NCI-H1436 treated with DMSO at 0.1 percent for 48 hours (cell line): ENCODE measurements at places on chromosomes 16 and 17.
A peak's percentile ranks its signal among the peaks of the same experiment; 100 is the strongest.

- DNase-seq, result no peak
Observed at GRCh38 chr17:64491034-64491860, 5.6 kb downstream of the POLG2 start.

- peak; percentile 96 for DNase-seq
Observed at GRCh38 chr17:17783825-17784656, 52.7 kb downstream of the SREBF1 start.

GRCh38 chr17:59845595-59846393 is 46.9 kb downstream of the TUBD1 start:
- DNase-seq, result peak; percentile 100

- DNase-seq, result no peak
Observed at GRCh38 chr17:75433218-75433783, 23.1 kb upstream of the TMEM94 start.

DNA sequence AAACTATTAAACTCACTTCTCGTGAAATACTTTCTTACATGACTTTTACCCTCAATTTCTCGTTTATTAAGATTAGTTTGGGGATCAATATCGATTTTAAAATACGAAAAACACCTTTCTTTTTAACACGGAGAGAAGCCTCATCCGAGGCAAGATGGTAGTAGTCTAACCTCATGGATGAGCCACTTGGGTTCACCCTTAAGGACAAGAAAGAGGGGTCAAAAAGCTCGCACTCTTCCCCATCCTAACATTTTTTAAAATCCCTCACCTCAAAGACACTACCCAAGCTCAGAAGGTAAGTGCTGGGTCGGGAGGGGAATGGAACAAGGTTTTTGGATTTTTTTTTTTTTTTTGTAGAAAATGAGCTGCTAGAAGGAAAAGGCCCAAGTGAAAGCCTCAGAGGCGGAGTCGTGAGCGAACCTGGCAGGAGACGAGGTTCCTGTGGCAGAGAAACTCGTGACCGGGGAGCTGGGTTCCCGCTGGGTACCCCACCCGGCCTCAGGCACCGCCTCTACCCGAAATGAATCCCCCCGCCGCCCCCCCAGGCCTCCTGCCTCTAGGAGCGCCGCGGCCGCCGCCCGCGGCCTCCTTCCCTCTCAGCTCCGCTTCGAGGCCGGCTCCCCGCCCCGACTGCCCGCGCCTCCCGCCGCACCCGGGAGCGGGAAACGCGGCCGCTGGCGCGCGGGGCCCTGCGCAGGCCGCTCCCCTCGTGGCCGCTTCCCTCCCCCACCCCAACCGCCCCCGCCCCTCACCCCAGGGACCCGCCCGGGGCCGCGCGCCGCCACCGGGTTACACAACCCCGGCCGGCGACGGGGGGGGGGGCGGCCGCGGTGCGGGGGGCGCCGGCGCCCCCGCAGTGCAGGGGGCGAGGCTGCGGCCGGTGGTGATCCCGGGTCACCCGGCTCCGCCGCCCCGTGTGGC is 1.6 kb downstream of the NUFIP2 start:
- DNase-seq, result no peak

DNA sequence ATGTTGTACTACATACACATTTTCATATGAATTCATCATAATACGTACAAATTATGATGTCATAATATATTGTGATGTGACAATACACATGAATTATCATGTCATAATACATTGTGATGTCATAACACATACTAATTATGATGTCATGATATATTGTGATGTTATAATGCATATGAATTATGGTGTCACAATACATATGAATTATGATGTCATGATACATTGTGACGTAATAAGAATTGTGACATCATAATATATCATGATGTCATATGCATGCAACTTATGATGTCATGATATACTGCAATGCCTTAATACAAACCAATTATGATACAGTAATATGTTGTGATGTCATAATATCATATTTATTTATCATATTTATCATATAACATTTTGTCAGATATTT is 2074.3 kb downstream of the TP53TG3F start:
- no peak for DNase-seq

GRCh38 chr17:63190821-63191370 is 224.9 kb downstream of the TANC2 start:
- DNase-seq, result no peak

GRCh38 chr16:10876799-10877341 is at the start of gene CIITA:
CIITA (plus strand) TSS chr16:10877202; CDS start chr16:10877331, 129 bp downstream.
- DNase-seq, result no peak

GRCh38 chr16:88759245-88759975 is 25.6 kb downstream of the PIEZO1 start:
- DNase-seq, result no peak

DNA sequence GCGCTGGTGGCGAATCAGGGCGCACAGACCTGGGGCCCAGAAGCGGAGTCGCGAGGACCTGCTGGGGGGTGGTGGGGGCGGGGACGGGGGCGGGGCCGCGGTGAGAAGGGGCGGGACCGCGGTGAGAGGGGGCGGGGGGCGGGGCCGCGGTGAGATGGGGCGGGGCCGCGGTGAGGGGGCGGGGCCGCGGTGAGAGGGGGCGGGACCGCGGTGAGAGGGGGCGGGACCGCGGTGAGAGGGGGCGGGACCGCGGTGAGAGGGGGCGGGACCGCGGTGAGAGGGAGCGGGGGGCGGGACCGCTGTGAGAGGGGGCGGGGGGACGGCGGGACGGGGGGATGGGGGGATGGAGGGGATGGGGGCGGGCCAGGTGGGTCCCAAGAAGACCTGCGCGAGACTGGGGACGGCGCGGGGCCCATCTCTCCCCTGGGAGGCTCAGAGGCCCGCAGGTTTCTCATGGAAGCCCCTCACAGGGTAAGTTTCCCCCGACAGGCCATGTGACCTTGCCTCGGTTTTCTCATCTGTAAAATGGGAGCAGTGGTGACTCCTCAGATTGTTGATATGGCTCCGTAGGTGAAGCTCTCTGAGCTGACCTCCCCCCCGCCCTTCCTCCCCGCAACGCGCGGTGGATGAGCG is 28.6 kb upstream of the DBNDD1 start:
- DNase-seq, result no peak

DNA sequence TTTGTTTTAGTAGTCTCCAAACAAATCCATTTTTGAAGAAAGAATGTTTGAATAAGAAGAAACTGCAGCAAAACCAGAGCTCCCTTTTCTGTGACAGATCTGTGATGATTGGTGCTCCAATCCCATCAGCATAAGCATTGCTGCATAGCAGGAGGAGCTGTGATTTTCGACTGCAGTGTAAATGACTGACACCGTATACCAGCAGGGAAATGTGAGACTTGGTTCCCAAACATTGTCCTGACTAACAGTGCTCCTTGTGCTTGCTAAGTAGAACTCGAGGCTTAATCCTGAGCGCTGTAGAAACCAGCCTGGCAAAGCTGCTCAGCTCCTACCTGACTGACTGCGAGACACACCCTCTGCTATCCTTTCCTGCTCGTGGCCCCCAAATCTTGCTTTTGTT is 57.2 kb downstream of the NUP93 start:
- DNase-seq, result no peak

GRCh38 chr17:17080181-17080631 is 37.9 kb downstream of the MPRIP start:
- DNase-seq, result no peak

- DNase-seq, result no peak
Observed at GRCh38 chr17:81528651-81529436, 667 bp downstream of the FSCN2 start.

GRCh38 chr16:4303973-4304372 is 11.9 kb upstream of the GLIS2 start:
- DNase-seq, result no peak

- no peak for DNase-seq
Observed at GRCh38 chr17:52751051-52751450, 592.5 kb upstream of the CA10 start.

GRCh38 chr16:88736496-88736895 is 30.2 kb downstream of the CTU2 start:
- DNase-seq, result no peak

DNA sequence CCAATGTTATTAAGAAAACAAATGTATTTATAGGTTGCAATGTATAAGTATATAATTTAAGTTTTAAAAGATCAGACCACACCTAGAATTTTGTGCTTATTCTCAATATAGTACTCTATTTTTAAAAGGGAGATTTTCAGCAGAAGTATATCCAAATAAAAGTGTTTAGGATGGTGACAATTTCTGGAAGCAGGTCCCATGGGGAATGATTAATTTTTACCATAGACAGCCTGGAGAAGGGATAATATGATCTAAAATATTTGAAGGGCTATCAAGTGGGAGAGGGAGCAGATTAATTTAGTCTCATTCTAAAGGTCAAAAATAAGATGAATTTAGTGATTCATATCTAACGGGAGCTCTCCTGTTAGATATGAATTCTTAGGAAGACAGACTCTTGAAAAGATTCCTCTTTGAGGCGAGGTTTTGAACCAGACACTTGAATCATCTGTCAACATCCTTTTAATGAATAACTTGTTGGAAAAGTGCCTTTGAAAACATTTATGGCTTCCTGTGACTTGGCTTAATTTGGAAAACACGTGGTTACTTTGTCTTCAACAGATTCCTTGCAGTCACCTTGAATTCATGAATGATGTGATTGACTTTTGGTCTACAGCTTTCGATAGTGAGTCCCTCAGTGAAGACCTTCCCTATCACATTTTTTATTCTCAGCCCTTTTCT is 29.3 kb upstream of the SMIM36 start:
- no peak for DNase-seq

DNA sequence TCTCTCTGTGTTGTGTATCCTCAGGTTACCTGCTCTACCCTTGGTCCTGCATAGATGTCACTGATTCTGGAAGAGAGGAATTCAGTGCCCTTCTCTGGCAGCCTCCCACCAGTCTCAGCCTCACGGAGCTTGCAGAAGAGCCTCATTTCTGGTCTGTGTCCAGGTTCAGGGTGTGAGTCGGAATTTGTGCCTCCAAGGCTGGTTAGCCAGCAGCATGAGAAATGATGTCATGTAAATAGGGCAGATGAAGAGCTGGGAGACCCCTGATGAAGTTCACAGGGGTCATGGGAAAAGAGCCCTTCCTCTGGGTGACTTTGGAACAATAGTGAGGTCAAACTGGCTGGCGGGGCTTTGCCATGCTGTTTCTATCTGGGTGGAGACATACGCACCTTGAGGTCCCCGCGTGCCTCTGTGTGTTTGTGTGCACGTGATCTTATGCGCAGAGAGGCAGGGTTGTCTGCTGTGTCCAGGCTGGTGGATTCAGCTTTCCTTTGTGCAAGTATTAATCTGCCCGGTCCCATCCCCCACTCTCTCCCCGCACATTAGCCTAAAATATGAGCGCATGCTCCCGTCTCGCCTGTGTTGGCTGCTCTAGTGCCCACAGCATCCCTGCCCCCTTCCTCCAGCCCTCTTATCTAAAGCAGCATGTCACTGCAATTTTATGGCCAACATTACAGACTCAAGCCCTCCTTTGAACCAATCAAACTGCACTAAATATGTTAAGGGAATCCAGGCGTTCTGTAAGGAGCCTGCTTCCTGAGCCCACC is 256.3 kb upstream of the ZFHX3 start:
- DNase-seq, result no peak

DNA sequence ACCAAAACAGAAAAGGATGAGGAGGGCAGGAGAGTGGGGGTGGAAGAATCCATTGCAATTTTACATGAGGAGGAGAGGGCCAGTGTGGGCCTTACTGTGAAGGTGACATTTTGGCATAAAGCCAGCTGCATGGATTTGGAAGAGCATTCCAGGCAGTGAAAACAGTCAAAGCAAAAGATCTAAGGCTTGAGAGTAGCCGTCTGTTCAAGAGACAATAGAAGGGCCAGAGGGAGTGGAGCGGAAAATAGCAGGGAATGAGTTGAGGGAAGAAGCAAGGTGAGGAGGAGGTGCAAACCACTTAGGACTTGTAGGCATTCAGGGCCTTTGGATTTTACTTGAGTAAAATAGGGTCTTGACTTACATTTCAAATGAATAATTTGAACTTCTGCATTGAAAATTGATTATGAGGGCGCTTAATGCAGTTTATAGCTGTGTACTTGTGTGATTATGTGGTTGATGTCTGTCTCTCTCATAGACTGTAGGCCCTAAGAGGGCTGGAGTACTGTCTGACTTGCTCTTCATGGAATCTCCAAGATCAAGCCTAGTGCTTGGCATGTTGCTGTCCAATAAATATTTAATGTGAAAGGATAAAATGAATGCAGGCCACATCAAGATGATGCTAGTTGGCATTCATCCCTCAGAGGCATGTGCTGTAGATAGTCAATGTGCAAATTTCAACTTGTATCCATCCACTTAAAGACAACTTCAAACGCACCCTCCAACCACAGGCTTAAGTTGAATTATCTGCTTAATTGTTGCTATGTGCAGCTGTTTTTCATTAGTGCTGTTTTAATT is 772.1 kb upstream of the RBFOX1 start:
- DNase-seq, result no peak

DNA sequence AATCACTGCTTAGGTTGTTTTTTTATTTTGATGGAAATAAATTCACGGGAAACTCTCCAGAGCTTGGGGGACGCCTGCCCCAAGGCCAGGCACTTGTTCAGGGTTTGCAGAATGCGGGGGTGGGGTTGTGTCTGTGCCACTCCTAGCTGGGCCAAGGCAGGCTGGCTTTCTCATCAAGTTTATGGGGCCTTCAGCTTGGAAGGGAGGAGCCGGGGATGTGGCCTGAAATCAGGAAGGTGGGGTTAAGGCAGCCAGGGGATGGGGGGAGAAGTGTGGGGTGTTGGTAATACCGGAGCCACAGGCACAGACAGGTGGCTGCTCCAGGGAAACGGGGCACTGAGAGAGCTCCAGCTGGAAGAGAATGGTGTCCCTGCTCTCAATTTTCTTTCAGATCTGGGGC is 1.7 kb upstream of the CHAD start:
- no peak for DNase-seq

GRCh38 chr17:60846175-60846574 is 168.5 kb downstream of the BCAS3 start:
- DNase-seq, result no peak

DNA sequence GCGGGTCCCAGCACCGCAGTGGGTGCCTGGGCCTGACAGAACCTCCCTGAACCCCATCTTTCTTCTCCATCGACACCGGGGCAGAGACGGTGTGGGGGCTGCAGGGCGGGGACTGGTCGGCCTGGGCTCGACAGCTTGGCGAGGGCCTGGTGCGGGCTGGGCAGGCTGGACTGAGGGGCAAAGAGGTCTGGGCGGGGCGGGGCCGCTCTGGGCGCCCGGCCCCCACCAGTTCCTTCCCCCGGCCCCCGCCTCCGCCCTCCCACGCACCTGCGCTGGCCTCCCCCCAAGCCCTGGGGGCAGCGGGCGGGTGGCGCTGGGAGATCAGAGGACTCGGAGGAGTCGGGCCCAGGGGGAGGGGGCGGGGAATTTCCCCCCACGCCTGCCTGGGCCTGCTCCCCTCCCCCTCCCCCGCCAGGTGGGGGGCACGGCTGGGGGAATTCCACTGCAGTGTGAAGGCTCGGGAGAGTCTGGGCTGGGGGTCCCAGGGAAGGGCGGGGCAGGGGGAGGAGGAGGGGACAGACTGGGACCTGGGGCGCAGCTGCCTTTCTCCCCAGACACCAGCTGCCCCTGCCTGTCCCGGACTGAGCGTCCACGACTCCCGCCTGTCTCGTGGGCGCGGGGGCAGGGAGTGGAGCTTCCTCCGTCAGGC is 877 bp upstream of the KREMEN2 start:
- no peak for DNase-seq

GRCh38 chr17:33803199-33803685 is 451.8 kb upstream of the CCL2 start:
- DNase-seq, result no peak
